ENCODE measurements at places on chromosomes 3 and 15.
A peak's percentile ranks its signal among the peaks of the same experiment; 100 is the strongest.

GRCh38 chr3:130825762-130826299 is 68.1 kb upstream of the ATP2C1 start:
- no peak for DNase-seq

GRCh38 chr15:69868756-69869155 is 229.0 kb downstream of the TLE3 start:
- no peak for DNase-seq

GRCh38 chr3:189099505-189100290 is 72.1 kb upstream of the TPRG1 start:
- DNase-seq = no peak

DNA sequence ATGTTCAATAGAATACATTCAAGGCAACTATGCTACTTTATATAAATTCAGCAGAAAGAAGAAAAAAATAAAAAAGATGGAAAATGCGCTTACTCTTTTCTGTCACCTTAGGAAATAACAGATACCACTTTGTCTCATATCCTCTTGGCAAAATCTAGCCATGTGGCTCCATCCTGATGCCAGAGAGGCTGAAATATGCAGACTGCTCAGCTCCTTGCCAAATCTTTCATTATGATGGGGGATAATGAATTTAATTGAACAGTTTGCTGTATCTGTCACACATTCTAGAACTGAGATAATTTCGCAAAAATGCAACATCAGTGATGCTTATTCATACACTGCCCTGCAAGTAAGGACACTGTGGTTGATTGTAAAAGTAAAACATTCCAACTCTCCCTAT is 1081.5 kb downstream of the PLOD2 start:
- no peak for DNase-seq

- DNase-seq = no peak
Observed at GRCh38 chr15:39200586-39200985, 380.3 kb upstream of the THBS1 start.

DNA sequence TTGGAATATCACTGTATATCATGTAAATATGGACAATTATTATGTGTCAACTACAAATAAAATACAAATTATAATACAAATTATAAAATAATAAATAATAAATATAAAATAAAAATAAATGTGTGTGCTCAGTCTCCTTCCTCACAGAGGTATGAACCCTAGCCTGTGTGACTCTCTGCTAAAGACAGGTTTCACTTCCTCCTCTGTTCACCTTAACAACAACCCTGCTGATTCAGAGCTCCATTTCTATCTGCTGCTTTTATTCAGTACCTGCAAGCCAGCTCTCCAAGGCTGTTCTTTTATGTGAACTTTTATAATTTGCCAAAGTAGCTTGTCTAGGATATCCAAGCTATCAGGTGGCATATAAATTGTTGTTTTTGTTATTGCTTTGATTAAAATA is 610.7 kb upstream of the GRM7 start:
- no peak for DNase-seq

GRCh38 chr3:99561056-99561455 is 77.3 kb upstream of the COL8A1 start:
- DNase-seq = no peak

GRCh38 chr3:167209011-167209410 is 171.1 kb downstream of the ZBBX start:
- DNase-seq = no peak

GRCh38 chr3:1183320-1184048 is 90.7 kb downstream of the CNTN6 start:
- no peak for DNase-seq

- DNase-seq = peak; percentile 29
Observed at GRCh38 chr15:92000709-92001108, 147.2 kb downstream of the SLCO3A1 start.
